ENCODE measurements at places on chromosomes 7 and 10.

- no peak for DNase-seq
These were observed 213.2 kb upstream of the SP4 start for GRCh38 chr7:21214657-21215056.

DNA sequence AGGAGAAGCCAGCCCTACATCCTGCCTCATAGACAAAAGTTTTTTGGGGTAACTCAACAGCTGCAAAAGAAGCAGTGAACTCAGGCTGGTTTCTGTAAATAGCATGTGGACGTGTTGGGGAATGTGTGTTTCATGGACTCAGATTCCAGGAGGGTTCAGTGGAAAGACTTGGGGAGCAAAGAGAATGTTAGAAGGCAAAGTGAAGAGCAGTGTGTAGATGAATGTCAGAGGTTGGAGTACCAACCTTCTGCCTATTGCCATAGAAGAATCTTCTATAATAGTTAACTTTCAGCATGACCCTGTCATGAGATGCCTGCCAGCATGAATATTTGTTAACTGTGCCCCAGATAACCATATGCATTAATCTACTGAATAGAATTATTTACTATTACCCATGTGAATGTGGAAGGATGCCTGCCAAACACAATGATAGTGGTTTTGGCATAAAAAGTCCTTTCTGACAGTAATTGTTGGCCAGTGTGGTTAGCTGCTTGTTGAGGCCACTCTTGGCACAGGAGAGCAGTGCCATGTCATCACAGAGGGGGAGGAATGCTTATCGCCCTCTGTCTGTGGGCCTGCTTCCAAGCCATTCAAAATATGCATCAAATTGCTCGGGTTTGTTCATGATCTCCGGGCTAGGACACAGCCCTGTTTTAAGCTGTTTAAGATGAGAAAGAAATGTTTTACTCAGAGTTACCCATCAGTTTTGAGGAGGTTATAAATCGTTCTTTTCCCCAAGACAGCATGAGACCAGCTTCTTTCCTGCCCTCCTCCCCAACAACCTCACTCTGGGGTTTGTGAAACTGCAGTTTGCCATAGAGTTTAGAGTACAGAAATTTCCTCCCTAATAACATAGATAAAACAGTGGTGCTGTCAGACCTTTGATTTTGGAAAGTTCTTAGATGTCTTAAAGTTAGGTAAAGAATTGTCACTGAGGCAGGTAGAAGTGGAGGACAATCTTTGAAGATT lies 165.3 kb downstream of the WNT2 start:
- peak; percentile 93 for DNase-seq

DNA sequence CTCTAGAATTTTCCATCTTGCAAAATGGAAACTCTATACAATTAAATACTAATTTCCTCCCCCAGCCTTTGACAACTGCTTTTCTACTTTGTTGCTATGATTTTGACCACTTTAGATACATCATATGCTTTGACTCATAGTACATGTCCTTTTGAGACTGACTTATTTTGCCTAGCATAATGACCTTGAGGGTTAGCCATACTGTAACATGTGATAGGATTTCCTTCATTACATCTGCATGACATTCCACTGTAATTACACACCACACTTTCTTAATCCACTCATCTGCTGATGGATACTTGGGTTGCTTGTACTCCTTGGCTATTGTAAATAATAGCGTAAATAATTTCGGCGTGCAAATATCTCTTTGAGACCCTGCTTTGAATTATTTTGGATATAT lies 127.7 kb downstream of the JAZF1 start:
- no peak for DNase-seq

DNA sequence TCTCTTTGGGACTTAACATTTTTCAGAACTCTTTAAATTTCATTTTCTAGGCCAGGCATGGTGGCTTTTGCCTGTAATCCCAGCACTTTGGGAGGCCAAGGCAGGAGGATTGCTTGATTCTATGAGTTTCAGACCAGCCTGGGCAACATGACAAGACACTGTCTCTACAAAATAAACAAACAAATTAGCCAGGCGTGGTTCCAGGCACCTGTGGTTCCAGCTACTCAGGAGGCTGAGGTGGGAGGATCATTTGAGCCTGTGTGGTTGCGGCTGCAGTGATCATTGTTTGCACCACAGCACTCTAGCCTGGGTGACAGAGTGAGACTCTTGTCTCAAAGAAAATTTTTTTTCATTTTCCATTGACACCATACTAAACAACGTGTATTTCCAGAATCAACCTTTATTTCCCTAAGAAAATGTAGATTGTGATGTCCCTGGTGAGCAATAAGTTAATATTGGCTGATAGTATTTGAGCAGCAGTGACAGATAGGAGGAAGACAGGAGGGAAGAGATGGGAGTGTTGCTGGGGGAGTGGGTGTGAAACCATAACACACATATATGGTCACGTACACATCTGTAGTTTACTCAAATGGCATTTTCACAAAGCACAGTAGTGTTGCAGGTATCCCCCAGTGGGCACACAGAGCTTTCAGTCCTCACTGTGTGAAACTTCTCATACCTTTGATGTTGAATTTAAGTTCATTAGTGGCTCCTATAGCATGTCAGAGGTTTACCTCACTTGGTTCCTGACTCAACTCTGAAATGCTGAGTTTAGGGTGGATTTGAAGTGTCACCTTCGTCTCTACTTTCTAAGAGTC lies 205.6 kb downstream of the AUTS2 start:
- no peak for DNase-seq

DNA sequence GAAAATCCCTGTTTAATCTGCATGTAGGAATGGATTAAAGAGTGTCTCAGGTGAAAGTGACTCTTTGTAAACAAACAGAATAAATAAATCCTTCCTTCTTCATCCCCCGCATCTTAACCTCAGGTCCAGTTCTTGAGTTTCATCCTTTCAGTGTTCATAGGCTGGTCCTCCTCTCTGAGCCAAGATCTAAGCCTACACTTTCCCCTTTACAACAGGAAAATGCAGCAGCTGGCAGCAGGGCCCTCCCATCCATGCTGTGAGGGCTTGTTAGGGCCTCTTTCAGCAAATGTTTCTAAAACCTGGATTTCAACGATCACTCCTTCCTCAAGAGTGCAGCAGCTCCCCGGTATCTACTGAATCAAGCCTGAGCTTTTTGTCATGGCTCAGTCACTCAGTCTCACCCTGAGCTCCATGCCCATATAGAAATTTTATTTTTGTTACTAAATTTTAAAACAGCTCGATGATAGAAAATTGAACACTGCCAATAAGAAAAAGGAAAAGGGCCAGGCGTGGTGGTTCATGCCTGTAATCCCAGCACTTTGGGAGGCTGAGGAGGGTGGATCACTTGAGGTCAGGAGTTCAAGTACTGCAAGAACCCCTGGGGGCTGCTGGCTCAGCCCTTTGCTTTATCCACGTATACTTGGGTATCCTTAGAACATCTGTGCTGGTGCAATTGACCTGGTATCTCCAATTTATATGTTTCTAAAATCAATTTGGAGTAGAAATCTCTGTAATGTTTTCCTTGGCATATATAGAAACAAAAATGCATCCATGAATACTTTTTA lies 15.6 kb downstream of the BLNK start:
- DNase-seq: peak; percentile 15

GRCh38 chr10:92187101-92187500 lies 103.8 kb downstream of the CPEB3 start:
- DNase-seq: no peak

- no peak for DNase-seq
These were observed 110.3 kb upstream of the ANLN start for GRCh38 chr7:36279200-36279925.

DNA sequence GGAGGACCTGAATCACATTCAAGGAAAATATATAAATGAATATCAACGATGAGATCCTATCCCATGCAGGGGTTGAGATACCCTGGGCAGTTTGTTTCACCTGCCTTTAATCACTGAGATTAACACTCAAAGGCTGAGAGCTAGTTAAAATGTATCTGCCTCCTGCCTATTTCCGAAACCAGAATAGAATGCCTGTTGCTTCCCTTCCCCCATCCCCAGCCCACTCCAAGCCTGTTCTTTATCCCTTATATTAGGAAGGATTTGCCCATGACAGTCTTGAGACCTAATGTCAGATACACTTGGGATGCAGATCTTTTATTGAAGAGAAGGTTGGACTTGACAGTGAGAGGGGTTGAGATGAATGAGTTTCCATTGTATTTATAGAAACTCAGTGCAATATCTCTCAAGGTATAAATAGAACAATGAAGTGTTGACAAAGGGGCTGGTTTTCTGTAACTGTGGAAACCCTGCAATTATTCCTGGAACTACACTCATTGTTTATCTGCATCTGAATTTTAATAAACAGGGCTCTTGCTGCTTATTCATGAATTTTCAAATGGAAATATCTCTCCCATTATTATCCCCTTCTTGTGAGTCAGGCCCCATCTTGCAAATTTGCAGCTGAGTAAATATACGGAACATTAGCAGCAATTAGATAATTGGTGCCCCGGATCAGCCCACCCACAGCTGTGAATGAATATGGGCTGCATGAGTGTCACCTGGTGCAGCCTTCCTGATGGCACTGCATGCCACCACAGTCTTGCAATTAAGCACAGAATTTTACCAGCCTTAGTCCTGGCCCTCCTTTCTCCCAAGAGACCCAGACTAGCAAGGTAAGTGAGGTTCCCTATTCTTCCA lies 66.7 kb downstream of the SORCS3 start:
- DNase-seq: no peak

- DNase-seq: no peak
These were observed 903 bp downstream of the ZNF655 start for GRCh38 chr7:99559175-99559915.

DNA sequence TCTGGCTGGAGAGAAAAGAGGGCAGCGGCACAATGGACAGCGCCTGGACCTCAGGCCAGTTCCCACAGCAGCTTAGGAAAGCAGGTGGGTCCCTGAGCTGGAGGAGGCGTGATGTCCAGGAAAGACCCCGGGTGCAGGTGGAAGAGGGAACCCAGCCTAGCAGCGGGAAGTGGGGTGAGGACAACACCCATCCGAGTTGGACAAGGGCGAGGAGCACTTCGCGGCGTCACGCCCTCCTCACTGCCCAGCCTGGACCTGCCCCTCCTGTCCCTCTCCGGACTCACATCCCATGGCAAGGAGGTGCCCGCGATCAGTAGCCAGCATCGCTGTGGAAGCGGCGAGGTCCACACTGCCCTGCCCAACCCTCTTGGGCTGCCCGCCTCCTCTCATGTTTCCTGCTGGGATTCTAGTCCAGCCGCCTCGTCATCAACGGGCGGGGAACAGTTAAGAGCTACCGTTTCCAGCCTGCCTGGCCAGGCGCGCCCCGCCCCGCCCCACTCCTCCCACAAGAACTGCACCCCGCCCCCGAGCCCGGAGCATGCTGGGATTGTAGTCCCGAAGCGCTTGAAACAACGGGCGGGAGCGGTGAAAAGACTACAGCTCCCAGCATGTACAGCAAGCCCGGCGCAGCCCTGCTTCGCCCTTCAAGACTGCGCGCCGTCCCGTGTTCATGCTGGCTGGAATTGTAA lies 930.6 kb upstream of the ZNF722 start:
- no peak for DNase-seq

- DNase-seq: peak; percentile 66
These were observed 2.8 kb upstream of the SMARCD3 start for GRCh38 chr7:151251328-151251688.

GRCh38 chr7:112361154-112361553 lies 89.1 kb upstream of the IFRD1 start:
- no peak for DNase-seq

GRCh38 chr7:140316165-140316661 lies 82.1 kb downstream of the SLC37A3 start:
- DNase-seq: peak; percentile 25

DNA sequence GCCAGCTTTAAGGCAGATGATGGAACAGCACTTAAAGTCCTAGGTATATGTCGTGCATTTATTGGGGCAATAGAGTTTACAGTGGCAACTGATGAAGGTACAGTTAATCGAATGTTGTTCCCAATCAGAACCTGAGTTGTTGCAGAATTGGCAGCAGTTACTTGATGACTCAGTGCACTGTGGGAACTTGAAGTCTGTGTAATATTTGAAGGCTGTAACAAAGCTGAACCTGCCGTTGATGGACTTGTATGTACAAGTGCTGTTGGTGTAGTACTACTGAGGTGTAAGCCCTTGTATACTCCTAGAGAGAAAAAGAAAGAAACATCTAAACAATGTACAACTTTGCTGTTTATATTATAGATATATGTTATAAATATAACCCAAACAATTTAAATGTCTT lies 75.3 kb downstream of the EPC1 start:
- no peak for DNase-seq

DNA sequence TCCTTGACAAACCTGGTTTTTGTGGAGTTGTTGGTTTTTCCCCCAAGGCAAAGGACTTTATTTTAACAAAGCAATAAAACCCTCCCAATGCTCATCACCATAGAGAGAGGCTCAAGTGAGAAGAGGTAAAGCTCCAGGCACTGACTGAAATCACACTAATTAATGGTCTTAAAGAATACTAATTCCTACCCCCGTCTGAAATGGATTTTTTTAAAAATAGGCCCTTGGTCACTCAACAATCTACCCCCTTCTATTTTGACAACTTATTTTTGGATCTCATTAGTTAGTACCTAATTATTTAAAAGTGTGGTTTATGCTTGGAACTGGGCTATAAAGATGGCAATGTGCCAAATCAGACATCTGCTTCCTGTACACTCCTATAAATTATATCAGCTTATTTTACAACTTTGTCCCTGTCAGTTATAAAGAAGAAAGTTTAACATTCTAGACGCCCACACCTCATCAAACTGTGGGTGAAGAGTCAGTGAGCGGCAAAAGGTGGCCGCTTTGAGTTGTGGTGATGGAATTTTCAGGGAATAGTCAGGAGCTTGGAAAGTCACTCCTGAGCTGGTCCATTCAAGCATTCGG lies 10.6 kb downstream of the GLI3 start:
- peak; percentile 45 for DNase-seq

DNA sequence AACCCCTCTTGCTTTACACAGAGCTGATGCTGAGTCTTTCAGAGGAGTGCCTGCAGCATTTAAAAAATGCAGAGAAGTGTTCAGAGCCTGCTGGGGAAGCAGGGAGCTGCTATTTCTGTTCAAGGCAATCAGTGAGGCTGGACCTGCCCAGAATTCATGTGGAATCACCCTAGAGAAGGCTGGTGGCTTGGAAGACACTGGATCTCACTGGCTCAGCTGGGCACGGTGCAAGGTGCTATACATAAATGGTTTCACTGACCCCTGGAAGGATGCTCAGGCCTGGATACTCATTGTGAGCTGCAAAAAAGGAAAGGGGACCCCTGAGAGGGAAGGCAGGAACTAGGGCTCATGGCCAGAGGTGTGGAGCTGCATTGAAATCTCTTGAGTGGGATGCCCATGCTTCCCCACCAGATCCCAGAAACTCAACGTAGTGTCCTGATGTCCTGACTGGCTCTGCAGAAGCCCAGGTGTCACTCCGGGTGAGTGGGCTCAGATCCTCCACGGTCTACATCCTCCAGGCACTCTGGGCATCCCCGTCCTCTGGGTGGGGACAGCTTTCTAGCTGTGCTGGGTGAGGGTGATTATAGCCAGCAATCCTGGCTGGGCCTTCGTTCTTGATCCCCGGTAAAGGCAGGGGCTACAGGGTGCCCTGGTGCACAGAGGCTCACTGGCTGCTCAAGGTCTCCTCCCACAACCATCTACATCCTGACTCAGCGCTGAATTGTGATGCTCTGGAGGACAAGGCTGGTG lies 77.2 kb upstream of the TNS3 start:
- no peak for DNase-seq

- no peak for DNase-seq
These were observed 40.9 kb upstream of the PLXDC2 start for GRCh38 chr10:19775296-19775695.

- DNase-seq: no peak
These were observed 20.8 kb upstream of the CYTH3 start for GRCh38 chr7:6293202-6293601.

- no peak for DNase-seq
These were observed 34.2 kb downstream of the AP5Z1 start for GRCh38 chr7:4809666-4810065.

- no peak for DNase-seq
These were observed 259.1 kb upstream of the KLF6 start for GRCh38 chr10:4043897-4044665.

- no peak for DNase-seq
These were observed 179.9 kb upstream of the TMEM106B start for GRCh38 chr7:12031186-12031585.

All from lung (tissue), 17 donors.